ENCODE measurements at places on chromosomes 11 and 22.

GRCh38 chr11:112310848-112311247 lies 50.2 kb upstream of the PLET1 start:
- no peak for DNase-seq

GRCh38 chr22:35959121-35959800 lies 69.4 kb downstream of the RBFOX2 start:
- no peak for DNase-seq

DNA sequence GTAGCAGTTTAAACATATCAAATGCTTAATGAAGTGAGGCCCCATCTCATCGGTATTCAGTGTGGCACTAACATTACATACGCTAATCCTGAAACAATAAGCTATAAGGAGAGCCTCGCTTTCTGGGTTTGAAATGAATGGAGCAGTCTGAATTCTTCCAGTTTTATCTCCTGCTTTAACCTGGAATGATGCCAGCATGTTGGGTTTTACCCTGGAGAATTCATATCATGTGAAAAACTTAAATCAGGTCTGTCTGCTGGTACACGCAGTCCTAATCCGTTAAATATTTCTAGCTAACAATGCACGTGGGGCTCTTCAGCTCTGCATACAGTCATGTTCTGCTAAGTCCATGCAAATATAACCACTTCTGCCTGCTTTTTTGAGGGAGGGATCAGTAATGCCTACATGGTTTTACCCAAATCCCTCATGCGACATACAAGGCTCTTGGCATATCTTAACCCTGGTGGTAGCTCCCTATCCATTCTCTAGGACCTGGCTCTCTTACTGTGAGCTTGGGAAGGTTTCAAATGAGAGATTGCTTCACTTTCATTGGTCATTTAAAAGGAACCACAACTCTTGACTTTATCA lies 92.7 kb downstream of the COMMD9 start:
- no peak for DNase-seq

GRCh38 chr22:46162285-46162684 lies 12.0 kb downstream of the PPARA start:
- DNase-seq = no peak

GRCh38 chr22:38034884-38035529 lies 22.2 kb upstream of the PICK1 start:
- DNase-seq = no peak

DNA sequence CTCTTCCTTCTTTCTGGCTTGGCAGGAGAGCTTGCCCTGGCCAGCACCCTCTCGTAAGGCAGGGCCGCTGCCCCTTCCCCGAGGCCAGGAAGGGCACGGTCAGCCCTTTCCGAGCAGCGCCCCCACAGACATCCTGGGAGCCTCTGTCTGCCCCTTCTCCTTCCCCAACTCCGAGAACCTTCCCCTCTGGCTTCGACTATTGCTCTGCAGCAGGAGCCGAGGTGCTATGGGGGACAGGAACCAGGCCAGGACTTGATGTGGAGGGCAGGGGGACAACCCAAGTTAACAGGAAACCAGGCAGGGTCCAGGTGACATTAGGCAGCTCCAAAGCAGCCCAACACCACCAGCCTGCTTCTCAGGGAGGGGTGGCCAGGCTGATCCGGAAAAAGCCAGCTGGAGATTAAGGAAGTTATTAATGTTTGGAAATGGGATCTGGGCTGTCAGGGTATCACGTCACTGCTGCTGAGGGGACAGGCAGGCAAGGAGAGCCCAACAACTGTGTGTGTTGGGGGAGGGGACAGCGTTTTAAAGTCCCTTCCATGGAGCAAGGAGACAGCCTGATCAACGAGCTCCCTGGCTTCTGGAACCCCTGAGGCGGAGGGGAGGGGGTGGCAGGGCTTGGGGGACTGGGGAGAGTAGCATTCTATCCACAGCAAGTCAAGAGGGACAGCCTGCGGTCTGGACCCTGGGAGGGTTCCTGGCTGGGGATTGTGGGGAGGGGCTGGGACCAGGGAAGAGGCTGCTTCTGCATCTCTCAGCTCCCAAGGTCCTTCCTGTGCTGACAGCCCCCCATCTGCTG lies 27.3 kb downstream of the SYT7 start:
- no peak for DNase-seq

DNA sequence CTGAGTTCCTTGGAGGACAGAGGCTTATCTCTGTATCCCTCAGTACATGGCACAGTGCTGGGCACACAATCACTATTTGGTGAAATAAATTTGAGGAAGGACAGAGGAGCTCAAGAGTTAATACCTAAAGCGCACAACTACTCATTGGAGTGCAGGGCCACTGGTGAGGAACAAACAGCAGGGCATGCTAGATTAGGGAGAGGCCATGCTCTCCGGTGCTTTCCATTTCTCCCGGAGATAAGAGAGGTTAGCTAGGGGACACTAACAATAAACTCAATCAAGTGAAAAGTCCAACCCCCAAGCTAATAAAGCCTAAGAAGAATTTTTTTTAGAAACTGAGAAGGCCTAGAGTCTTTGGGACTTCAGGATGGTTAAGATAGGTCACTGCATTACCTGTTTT lies 29.1 kb downstream of the NFRKB start:
- DNase-seq = no peak

GRCh38 chr11:15006139-15006759 lies 34.1 kb upstream of the CALCA start:
- DNase-seq = peak; percentile 43

DNA sequence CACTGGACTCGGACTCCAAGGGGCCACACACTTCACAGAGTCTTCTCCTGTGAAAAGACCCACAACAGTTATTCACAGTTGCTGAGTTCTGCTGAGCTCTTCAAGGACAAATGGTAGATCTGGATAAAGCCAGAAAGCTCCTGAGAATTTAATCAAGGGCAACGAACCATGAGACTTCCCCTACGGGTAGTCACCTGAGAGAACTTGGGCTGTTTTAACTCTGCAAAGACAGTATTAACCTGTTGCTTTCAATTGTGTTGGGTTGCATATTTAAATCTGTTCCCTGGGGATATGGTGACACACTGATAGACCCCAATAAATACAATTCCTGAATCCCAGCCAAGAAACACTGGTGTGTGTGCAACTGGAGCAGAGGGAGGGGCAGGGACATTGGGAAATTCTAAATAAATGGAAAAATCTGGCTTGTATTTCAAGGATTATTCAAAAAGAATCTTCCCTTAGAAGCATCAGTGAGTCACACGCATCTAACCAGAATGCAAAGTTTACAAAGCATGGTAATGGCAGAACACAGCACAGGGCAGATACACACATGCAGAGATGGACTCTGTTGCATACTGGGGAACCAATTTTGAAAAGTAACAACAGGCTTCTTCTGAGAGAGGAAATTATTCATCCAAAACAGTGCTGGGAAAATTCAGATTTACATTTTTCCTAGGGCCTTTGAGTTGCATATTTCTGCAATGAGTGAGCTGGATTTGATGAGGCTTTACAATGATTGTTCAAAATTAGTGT lies 4.0 kb downstream of the KCNJ1 start:
- DNase-seq = peak; percentile 5

- no peak for DNase-seq
Measured at GRCh38 chr11:47509077-47509536, 43.8 kb downstream of the CELF1 start.

Data from HS-27A (cell line).